ENCODE measurements at places on chromosomes 4 and X.
A peak's percentile ranks its signal among the peaks of the same experiment; 100 is the strongest.

DNA sequence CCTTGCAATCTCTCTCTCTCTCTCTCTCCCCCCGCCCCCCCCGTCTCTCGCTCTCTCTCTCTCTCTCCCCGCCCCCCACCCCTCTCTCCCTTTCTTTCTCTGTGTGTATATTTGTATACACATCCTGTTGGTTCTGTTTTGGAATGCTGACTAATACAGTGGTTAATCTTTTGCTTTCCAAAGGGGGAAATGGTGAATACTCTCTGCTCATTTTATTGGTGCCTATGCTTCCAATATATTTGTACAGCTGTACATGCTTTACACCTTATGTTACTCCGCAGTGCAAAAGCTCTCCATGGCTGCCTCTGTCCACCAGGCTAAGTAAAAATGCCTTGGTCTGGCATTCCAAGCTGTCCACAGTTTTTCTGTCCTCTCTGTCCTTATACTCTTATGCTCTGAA is 158.8 kb downstream of the RBMX2 start:
- no peak for DNase-seq

- DNase-seq: no peak
Observed at GRCh38 chrX:53223955-53224859, 800 bp downstream of the KDM5C start.

DNA sequence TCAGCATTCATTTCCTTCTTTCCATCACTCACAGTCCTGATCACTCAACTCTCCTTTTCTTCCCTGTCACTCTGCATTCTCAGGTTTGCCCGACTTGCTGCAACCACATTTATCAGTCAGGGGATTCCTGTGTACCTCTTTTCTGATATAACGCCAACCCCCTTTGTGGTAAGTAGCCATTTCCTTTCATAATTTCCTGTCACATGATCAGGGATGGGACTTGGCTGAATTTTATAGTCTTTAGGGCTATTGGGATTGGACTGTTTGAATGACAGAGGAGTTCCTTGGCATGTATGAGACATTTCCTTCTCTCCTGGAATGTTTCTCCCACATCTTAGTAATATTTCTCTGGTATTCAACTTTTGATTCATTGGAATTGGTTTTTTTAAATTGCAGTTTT is 11.0 kb downstream of the PGM2 start:
- no peak for DNase-seq

- no peak for DNase-seq
Observed at GRCh38 chrX:150408561-150408960, 45.4 kb downstream of the MAMLD1 start.

DNA sequence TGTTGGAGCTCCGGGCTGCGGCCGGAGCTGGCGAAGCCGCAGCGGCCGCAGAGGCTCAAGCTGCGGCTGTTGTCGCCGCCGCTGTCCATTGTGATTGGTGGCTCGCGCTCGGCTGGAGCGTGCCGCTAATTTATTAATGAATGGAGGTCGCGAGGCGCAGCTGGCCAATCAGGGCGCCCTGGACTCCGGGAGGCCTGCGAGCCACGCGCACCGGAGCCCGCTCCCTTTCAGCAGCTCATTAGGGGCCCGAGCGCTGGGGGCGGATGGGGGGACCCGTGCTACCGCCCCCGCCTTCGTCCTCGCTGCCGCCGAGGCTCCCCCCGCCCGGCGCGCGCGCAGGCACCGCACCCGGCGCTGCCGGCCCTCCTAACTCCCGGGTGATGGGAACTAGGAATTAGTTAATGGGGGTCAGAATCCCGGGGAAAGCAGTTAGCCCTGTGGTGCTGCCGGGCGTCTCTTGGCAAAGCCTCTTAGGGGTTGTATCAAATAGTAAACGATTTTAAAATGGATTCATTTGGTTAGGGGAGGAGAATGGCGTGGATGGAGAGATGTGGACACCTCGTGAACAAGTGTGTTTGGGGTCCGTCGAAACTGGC is 589 bp upstream of the NEUROG2 start:
- peak; percentile 54 for DNase-seq

- no peak for DNase-seq
Observed at GRCh38 chrX:47177079-47177478, 16.6 kb upstream of the UBA1 start.

- DNase-seq: peak; percentile 70
Observed at GRCh38 chr4:48499551-48500066, 9.6 kb downstream of the ZAR1 start.

DNA sequence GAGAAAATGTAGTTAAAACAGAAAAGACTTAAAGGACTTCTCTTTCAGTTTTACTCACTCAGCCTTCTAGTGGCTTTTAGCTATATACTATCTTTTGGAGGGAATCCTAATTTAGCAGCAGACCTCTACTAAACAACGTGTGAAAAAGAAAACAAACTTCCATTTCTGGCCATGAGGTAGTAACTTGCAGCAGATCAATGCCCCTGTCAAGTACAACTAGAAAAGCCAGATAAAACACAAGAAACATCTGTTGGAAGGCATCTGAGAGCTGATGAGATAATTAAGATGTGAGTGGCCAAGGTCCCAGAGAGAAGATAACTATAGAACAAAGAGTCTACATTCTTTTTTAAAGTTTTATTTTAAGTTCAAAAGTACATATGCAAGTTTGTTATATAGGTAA is 101.7 kb downstream of the CORIN start:
- DNase-seq: no peak

- DNase-seq: no peak
Observed at GRCh38 chr4:39085891-39086290, 23.9 kb downstream of the KLHL5 start.

Data from MM.1S (cell line).